ENCODE measurements at places on chromosomes 12 and 14.

- no peak for DNase-seq
Observed at GRCh38 chr12:80565271-80565670, 121.2 kb downstream of the PTPRQ start.

GRCh38 chr14:63308723-63309317 lies 9.9 kb downstream of the GPHB5 start:
- DNase-seq: peak; percentile 10

DNA sequence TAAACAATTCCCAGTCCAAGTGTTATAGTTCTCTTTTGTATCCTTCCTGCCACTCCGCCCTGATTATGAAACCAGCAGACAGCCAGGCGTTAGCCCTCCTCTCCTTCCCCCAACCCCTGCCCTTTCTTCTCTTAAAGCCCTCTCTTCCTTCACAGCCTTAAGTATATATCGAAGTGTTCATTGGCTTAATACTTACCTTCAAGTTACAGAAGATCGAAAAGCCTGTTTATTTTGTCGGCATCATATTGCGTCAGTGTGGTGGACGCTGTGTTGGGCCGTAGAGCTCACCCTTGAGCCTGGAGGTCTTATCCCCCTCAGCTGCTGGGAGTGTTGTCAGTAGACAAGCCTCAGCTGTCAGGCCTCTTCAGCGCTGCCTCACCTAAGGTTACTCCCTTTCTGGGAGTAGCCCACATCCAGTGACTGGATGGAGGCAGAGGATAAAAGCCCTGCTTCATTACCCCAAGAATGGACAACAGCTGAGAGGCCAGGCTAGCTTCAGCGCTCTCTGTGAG lies 36.2 kb downstream of the CMAS start:
- DNase-seq: no peak

GRCh38 chr14:105746124-105746514 lies 219.7 kb downstream of the TMEM121 start:
- DNase-seq: no peak

GRCh38 chr14:64878837-64879634 lies 671 bp downstream of the SPTB start:
- no peak for DNase-seq

GRCh38 chr12:87704374-87704773 lies 324.8 kb downstream of the C12orf50 start:
- DNase-seq: no peak

DNA sequence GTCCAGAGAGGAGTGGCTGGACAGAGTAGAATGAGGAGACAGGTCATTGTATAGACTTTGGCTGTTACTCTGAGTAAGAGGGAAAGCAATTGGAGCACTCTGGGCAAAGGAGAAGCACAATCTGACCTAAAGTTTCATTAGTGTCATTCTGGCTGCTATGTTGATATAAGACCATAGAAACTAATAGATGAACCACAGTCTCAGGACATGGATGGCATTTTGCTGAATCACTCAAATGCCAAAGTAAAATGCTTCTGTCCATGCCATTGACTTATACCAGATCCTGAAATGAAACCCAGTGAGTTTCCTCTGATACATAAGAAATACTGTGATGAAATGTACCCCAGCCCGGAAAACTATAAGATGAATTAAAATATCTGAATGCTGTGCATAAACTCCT lies 65.8 kb upstream of the COCH start:
- no peak for DNase-seq

DNA sequence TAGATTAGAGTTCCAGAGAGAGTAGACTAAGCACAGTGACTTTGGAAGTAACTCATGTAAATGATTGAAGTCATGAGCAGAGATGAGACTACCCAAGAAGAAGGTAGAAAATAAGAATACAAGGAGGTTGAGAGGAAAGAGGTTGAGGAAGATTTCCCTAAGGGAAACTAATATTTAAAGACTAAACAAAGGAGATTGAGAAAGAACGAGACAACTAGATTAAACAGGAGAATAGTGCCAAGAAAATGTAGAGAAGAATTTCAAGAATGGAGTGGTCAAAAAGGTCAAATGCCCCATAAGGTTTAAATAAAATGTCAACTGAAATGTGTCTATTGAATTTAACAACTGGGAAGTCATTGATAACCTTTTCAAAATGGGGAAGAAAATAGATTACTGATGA lies 59.0 kb downstream of the RPS29 start:
- no peak for DNase-seq

DNA sequence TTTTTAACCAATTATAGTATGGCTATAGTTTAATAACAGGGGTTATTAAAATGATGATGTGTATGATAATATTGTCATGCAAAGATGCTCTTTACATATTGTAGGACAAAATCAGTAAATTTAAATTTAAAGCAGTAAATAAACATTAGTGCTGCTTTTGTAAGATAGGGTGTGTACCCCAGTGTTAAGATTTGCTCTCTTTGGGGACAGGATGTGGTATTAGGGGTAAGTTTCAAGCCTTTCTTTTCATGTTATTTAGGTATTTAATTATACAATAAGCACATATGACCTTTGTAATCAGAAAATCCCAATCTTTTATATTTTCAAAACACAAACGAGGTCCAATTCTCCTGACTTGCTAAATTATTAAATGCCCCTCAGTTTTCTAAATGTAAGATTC lies 39.7 kb upstream of the RPH3A start:
- DNase-seq: no peak

DNA sequence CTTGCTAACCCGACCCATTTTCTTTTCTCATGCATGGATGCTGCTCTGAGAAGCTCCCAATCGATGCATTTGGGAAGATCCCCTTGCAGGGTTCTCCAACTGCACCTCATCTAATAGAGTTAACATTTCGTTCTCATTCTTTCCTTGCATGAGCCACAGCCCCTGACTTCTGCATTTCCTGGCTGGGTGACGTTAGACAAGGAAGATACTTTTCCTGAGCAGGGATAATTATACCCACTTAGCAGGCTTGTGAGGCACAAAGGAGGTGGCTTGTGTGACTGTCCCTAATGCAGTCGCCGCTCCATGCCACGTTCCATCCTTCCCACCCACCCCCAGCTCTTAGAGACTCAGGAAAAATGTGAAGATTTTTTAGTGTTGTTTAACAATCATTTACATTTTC lies 195.1 kb downstream of the CHST11 start:
- DNase-seq: no peak

DNA sequence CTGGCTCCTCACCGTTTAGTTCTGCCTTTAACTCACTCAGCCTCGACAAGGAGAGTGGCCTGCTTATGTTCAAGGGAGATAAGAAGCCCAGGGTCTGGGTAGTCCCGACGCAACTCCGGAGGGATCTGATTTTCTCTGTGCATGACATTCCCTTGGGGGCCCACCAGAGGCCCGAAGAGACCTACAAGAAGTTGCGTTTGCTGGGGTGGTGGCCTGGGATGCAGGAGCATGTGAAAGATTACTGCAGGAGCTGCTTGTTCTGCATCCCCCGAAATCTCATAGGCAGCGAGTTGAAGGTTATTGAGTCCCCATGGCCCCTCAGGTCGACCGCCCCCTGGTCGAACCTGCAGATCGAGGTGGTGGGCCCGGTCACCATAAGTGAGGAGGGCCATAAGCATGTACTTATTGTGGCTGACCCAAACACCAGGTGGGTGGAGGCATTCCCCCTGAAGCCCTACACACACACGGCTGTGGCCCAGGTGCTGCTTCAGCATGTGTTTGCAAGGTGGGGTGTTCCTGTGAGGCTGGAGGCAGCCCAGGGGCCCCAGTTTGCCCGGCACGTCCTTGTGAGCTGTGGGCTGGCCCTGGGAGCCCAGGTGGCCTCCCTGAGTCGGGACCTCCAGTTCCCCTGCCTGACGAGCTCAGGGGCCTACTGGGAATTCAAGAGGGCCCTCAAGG lies 13.1 kb downstream of the CBLN3 start:
- no peak for DNase-seq

GRCh38 chr12:83196694-83197350 lies 510.1 kb downstream of the TMTC2 start:
- DNase-seq: no peak

DNA sequence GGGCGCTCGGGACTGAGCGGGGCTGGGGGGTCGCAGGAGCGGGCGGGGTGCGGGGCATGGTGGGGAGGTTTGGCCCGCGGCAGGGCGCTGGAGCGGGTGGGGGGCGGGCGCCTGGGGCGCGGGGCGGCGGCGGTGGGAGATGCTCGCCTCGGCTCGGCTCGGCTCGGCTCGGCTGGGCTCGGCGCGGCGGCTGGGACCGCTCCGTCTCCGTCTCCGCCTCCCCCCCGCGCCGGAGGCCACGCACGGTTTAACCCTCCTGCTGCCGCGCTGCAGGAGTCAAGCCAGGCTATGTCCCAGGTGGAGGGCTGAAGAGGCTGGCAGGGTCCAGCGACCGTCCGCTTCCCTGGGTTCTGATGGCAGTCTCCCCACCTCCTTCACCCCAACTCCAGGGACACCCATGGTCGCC lies at the start of gene PIANP:
TSS of gene PIANP (minus strand) at position 170 of the 406 bp plus-strand sequence. CDS start 2,754 bp downstream, outside the sequence.
- no peak for DNase-seq

GRCh38 chr12:78086553-78087362 lies 256.1 kb downstream of the NAV3 start:
- no peak for DNase-seq

GRCh38 chr12:29589286-29589820 lies 91.9 kb upstream of the OVCH1 start:
- no peak for DNase-seq

DNA sequence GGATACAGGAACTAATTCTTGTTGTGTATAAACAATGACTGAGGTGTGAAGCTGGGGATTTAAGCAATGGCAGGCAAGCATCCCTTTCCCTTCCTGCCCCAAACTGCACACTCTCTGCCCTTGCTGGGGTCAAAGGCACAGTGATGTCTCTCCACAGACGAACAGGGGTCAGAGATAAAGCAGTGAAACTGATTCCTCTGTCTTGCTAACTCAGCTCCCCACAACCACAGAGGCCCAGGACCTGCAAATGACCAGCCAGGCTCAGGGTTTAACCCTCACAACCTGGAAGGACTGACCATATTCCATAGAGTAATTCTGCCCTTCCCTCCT lies 67.2 kb downstream of the CCDC88C start:
- no peak for DNase-seq

GRCh38 chr14:95496111-95496681 lies 20.3 kb downstream of the SYNE3 start:
- no peak for DNase-seq

- no peak for DNase-seq
Observed at GRCh38 chr12:25102402-25102801, 92.6 kb downstream of the DNAI7 start.

DNA sequence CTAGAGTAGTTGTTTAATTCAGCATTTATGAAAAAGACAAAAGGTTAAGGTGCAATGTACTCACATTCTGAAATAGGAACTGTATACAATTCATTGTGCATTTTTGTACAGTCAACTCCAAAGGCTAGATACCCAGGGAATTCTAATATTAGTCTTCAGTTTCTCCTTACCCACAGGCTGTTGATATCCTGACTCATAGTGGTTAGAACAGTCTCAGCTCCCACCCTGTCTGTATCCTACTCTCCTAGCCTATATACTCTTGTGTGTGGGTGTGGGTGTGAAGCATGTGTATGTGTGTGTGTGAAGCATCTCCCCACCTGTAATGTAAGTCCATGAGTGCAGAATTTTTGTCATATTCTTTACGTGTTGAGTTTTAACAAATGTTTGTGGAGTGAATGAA lies 229.5 kb downstream of the NAV3 start:
- no peak for DNase-seq

DNA sequence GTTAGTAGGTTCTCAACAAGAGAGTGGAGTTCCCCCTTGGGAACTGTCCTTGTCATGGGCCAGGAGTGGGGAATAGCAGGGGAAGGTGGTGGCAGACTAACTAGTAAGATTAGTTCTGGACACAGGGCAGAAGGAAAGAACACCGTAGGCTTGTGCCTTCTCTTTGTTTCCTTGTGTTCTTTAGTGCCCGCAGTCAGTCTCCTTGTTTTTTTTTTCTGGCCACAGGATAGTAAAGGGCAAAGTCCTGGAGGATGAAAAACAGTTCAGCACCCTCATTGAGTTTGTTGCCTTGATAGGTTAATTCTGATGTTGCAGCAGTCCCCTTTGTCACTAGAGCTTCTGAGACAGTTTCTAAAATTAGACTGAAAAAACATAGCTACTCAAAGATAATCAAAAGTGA lies 8.4 kb downstream of the PEX5 start:
- no peak for DNase-seq

GRCh38 chr12:71945121-71945520 lies 6.5 kb downstream of the TPH2 start:
- DNase-seq: no peak

GRCh38 chr12:57546438-57547287 lies at the start of gene DCTN2:
DCTN2 (minus strand) TSS chr12:57547192; CDS start chr12:57547063, 129 bp downstream.
- peak; percentile 92 for DNase-seq

GRCh38 chr12:12393171-12393570 lies 36.3 kb downstream of the BORCS5 start:
- DNase-seq: no peak

- DNase-seq: no peak
Observed at GRCh38 chr12:29521951-29522350, 24.5 kb upstream of the OVCH1 start.

- no peak for DNase-seq
Observed at GRCh38 chr12:27971121-27971489, 1.4 kb downstream of the PTHLH start.

- DNase-seq: no peak
Observed at GRCh38 chr14:75295491-75296345, 17.1 kb downstream of the FOS start.

GRCh38 chr14:68606176-68606575 lies 186.7 kb downstream of the ZFP36L1 start:
- no peak for DNase-seq

DNA sequence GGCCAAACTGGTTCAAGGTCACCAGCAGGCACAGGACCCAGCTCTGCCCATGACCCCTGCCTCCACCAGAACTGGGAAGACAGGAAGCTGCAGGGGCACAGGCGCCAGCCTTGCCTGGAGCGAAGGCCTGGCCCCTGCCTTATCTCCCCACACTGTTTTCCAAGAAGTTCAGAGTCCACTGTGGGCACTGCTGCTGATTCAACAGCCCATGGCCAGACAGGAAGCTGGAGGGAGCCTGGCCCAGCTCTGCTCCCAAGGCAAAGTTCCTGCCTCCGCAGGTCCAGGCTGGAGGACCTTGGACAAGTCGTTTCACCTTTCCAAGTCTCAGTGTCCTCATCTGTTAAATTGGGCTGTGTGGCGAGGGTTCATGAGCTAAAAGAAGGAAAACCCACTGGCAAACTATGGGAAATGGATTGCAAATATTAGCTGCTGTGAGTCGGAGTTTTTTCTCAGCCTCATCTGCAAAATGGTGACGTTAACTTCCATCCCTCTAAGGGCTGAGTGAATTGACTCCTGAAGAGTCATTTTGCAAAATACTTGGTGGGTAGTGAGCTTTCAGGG lies 1.2 kb downstream of the PHETA1 start:
- no peak for DNase-seq

All from NCI-H446 treated with DMSO at 0.1 percent for 48 hours (cell line).